ENCODE measurements at places on chromosomes 2 and 18. TPM values are rescaled to one million over a fixed set of nuclear protein-coding genes. Genes with fewer than 3 reads are reported as not detected.

GRCh38 chr2:160326786-160327185 is 126.7 kb upstream of the ITGB6 start:
- peaks cover under 1% of the 10 kb centered on the region for H3K4me1 ChIP-seq
- no peaks in the 10 kb centered on the region for H3K36me3 ChIP-seq
- H3K27ac ChIP-seq = no peak overlapping the region
- H3K4me3 ChIP-seq = no peak overlapping the region
- no peaks in the 10 kb centered on the region for H3K27me3 ChIP-seq

- H3K36me3 ChIP-seq = no peaks in the 10 kb centered on the region
- H3K27ac ChIP-seq = no peak overlapping the region
- H3K4me3 ChIP-seq = no peak overlapping the region
- no peaks in the 10 kb centered on the region for H3K27me3 ChIP-seq
- no peaks in the 10 kb centered on the region for H3K4me1 ChIP-seq
- no peak for DNase-seq
Measured at GRCh38 chr2:47309952-47310800, 92.8 kb upstream of the MSH2 start.

- no peaks in the 10 kb centered on the region for H3K4me1 ChIP-seq
- H3K27me3 ChIP-seq = no peaks in the 10 kb centered on the region
- H3K27ac ChIP-seq = no peak overlapping the region
- no peak overlapping the region for H3K4me3 ChIP-seq
Measured at GRCh38 chr2:147679191-147679954, 165.5 kb upstream of the ACVR2A start.

DNA sequence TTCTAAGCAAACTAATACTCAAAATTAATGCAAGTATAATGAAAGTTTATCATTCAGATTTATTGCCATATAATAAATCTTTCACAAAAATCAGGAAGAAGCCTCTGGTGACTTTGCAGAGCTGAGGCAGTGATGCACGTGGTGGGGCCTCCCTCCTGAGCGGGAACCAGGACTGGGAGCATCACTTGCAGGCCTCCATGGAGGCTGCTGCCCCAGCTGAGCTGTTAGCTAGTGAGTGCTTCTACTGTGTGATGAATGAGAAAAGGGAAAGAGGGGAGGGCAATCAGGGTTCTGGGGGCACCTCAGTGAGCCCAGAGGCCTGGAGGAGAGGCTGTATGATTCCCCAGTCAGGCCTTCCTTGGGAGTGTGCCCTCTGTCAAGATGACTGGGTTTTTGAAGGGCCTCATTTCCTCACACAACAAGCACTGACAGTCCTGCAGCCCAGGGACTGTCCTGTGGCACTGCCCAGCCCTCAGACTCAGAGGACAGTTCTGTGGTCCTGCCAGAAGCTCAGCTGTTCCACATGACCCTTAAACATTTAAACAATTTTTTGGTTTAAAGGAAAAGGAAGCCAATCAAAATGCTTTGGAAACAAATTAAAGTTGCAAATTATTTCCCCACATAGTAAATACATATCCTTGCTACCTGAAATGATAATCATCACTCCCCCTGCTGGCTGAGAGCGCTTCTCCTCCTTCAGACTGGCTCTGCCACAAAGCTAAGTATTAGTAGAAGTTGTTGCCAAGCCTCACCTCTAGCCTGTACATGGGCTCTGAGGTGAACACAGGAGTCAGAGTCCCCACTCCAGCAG is 90.9 kb upstream of the SMAD7 start:
- H3K4me1 ChIP-seq = no peaks in the 10 kb centered on the region
- no peaks in the 10 kb centered on the region for H3K27me3 ChIP-seq
- DNase-seq = peak; percentile 52
- no peak overlapping the region for H3K4me3 ChIP-seq
- H3K27ac ChIP-seq = no peak overlapping the region

DNA sequence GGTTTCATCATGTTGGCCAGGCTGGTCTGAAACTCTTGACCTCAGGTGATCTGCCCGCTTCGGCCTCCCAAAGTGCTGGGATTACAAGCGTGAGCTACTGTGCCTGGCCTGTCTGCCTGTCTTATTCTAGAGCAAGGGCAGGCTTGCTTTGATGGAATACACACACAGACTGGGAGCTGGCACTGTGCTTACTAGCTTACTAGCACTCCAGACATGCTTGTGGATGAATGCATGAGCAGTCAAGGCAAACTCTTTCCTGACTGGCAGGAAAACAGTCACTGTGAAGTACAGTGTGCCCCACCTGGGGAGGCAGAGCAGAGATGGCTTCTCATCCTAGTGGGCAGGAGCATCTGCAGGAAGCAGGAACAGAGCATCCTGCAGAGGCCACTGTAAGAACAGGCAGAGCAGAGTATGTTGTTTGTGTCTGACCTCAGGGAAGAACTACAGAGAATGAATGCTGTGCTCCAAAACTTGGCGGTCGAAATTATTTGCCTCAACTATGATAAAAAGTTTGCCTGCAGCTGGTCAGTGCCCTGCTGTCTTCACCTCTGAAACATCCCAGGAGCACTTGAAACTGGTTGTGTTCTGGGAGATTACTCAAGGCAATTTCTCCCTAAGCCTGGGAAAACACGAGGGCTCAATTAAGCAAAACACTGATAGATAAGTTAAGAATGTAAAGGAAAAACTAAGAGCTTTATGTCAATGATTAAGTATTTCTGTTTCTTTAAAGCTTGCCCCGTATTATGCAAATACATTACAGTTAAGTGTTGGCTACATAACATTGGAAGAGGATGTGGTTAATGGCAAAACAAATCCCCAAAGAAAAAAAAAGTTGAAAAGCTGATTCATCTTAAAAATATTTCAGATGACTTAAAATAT is 102.4 kb downstream of the VAPA start:
- no peak overlapping the region for H3K4me3 ChIP-seq
- no peaks in the 10 kb centered on the region for H3K27me3 ChIP-seq
- DNase-seq = peak; percentile 47
- H3K27ac ChIP-seq = peak overlapping the region; percentile 44
- peaks cover 17% of the 10 kb centered on the region for H3K4me1 ChIP-seq

GRCh38 chr18:76350134-76351025 is 144.7 kb downstream of the ZNF516 start:
- no peak overlapping the region for H3K4me3 ChIP-seq
- H3K4me1 ChIP-seq = no peaks in the 10 kb centered on the region
- H3K36me3 ChIP-seq = no peaks in the 10 kb centered on the region
- no peak overlapping the region for H3K27ac ChIP-seq
- H3K27me3 ChIP-seq = no peaks in the 10 kb centered on the region
- no peak for DNase-seq

- peak; percentile 89 for DNase-seq
- H3K27me3 ChIP-seq = no peaks in the 10 kb centered on the region
- peaks cover 44% of the 10 kb centered on the region for H3K4me1 ChIP-seq
- peak overlapping the region; percentile 76 for H3K27ac ChIP-seq
- H3K4me3 ChIP-seq = no peak overlapping the region
Measured at GRCh38 chr2:20584399-20585358, 66.2 kb downstream of the HS1BP3 start.

Gene DSC1
- total RNA-seq = not detected

DNA sequence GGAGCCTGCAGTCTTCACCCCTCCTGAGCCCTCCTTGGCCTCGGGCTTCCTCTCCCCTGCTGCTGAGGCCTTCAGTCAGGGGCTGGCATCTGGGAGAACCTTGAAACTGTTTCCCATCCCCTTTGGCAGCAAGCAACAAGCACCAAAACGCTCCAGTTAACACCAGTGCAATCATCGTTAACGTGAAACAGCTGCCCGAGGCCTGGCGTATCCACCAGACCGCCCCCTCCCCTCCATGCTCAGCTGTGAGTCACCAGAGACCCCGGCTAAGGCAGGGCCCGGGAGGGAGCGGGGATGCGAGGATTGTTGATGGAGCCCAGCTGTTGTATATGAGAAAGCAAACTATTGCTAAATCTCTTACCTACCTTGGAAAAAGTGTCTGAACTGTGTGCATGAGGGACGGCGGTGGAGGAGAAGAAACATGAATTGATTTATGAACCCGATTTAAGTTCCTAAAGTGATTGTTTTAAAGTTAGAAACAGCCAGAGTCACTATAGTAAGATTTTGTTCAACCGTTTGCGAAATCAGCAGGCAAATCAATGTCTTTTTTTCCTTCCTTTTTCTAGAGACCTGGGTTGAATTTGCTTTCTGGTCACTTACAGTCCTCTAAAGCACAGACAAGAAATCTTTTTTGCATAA is 5.2 kb downstream of the ZFP36L2 start:
- H3K27me3 ChIP-seq = no peaks in the 10 kb centered on the region
- no peaks in the 10 kb centered on the region for H3K36me3 ChIP-seq
- peak overlapping the region; percentile 88 for H3K27ac ChIP-seq
- peak overlapping the region; percentile 90 for H3K4me3 ChIP-seq
- H3K4me1 ChIP-seq = peaks cover 54% of the 10 kb centered on the region

GRCh38 chr2:151083856-151084795 is 177.5 kb downstream of the RBM43 start:
- H3K4me3 ChIP-seq = no peak overlapping the region
- no peaks in the 10 kb centered on the region for H3K4me1 ChIP-seq
- no peaks in the 10 kb centered on the region for H3K36me3 ChIP-seq
- no peak for DNase-seq

GRCh38 chr18:45343365-45343764 is 271.9 kb upstream of the SLC14A2 start:
- no peak overlapping the region for H3K4me3 ChIP-seq
- no peaks in the 10 kb centered on the region for H3K36me3 ChIP-seq
- no peaks in the 10 kb centered on the region for H3K27me3 ChIP-seq
- H3K27ac ChIP-seq = no peak overlapping the region
- DNase-seq = no peak

Gene DSG2
- not detected for total RNA-seq

DNA sequence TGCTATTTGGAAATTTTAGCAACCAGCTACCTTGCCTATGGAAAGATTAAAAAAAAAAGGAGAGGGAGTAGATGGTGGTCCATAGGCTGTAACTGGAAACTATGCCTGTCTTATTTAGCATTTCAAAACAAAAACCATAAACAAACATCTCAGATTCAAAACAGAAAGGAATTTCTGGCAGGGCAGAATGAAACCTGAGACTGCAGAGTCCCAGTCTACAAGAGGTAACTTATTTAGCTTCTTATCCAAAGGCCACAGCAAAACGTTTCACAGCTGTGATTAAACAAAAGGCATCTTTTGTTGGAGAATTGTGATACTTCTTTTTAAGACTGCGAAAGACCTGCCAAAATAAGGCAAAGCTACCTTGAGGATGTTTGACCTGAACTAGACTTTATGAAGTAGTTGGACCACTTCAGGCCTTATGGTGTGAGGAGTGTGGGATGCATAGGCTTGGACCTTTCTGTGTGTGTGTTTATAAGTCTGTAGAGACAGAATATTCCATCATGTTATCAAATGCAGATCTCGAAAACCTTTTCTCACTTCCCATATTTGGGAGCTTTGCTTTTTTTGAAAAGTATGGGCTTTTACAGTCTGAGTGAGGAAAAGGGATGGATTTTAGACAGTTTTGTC is 11.0 kb downstream of the CRIM1 start:
- peaks cover 3% of the 10 kb centered on the region for H3K36me3 ChIP-seq
- no peaks in the 10 kb centered on the region for H3K27me3 ChIP-seq
- H3K4me1 ChIP-seq = peaks cover 97% of the 10 kb centered on the region
- peak overlapping the region; percentile 31 for H3K27ac ChIP-seq

DNA sequence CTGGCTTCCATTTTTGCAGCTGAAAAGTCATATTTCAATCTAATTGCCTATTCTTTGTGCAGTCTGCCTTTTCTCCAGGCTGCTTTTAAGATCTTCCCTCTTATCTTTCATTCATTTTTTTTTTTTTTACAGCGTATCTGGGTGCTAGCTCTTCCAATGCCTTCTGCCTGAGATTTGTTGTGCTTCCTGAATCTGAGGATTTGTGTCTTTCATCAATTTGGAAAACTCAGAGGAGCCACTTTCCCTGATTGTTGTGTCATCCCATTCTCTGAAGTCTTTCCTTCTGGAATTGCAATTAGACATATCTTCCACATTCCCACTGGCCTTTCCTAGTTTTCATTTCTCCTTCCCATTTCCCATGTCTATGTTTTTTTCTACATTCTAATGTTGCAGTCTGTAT is 21.9 kb upstream of the ACKR3 start:
- H3K4me1 ChIP-seq = no peaks in the 10 kb centered on the region
- H3K36me3 ChIP-seq = no peaks in the 10 kb centered on the region
- H3K27ac ChIP-seq = no peak overlapping the region
- no peaks in the 10 kb centered on the region for H3K27me3 ChIP-seq

Gene FEV
- not detected for total RNA-seq

DNA sequence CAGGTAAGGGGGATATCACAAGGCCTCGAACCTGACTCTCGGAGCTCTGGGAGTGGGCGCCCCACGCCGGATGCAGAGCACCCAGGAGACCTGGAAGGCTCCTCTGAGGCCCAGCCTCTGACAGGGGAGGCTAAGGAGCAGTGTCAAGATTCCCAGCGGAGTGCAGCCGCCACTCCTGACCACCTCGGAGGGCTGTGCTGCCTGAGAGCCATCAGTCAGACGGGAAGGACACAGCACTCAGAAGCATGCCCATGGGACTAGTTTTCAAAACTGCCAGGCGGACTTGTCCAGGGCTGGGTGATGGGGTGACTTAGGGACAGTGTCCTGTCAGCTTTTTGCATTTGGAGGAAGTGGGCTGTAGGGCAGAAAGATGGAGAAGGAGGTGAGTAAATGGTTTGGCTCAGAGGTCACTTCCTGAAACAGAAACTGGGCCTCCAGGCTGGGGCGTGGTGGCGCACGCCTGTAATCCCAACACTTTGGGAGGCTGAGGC is 34.6 kb upstream of the B3GNT7 start:
- peaks cover 11% of the 10 kb centered on the region for H3K4me1 ChIP-seq
- no peak overlapping the region for H3K27ac ChIP-seq
- no peak for DNase-seq
- no peaks in the 10 kb centered on the region for H3K27me3 ChIP-seq

GRCh38 chr2:105039559-105039958 is 1.7 kb downstream of the MRPS9 start:
- H3K4me3 ChIP-seq = no peak overlapping the region
- H3K27me3 ChIP-seq = no peaks in the 10 kb centered on the region
- H3K4me1 ChIP-seq = peaks cover 10% of the 10 kb centered on the region
- H3K36me3 ChIP-seq = no peaks in the 10 kb centered on the region
- H3K27ac ChIP-seq = no peak overlapping the region

Gene IL1R2
- not detected for total RNA-seq

- peak; percentile 18 for DNase-seq
- H3K4me3 ChIP-seq = no peak overlapping the region
- peaks cover 34% of the 10 kb centered on the region for H3K27me3 ChIP-seq
- H3K27ac ChIP-seq = no peak overlapping the region
- H3K36me3 ChIP-seq = no peaks in the 10 kb centered on the region
- H3K4me1 ChIP-seq = peaks cover 35% of the 10 kb centered on the region
Measured at GRCh38 chr2:169361706-169362117, 622 bp downstream of the LRP2 start.

Gene EDAR
- not detected for total RNA-seq

- no peaks in the 10 kb centered on the region for H3K27me3 ChIP-seq
- H3K36me3 ChIP-seq = no peaks in the 10 kb centered on the region
- no peak for DNase-seq
- H3K4me3 ChIP-seq = no peak overlapping the region
- H3K27ac ChIP-seq = no peak overlapping the region
Measured at GRCh38 chr2:38267270-38267925, 109.7 kb downstream of the ATL2 start.

- peak overlapping the region; percentile 1 for H3K27ac ChIP-seq
- peaks cover 14% of the 10 kb centered on the region for H3K36me3 ChIP-seq
- no peaks in the 10 kb centered on the region for H3K27me3 ChIP-seq
- peaks cover 50% of the 10 kb centered on the region for H3K4me1 ChIP-seq
- peak; percentile 84 for DNase-seq
Measured at GRCh38 chr2:96254571-96254970, 11.2 kb downstream of the TMEM127 start.

- H3K27me3 ChIP-seq = no peaks in the 10 kb centered on the region
- H3K27ac ChIP-seq = no peak overlapping the region
- H3K4me3 ChIP-seq = no peak overlapping the region
Measured at GRCh38 chr2:23555944-23556343, 171.0 kb downstream of the KLHL29 start.

Gene ANKRD30BL
- total RNA-seq = not detected

Gene ASB18
- not detected for total RNA-seq

All from endothelial cell of umbilical vein (primary cell).